ENCODE measurements at places on chromosomes 7 and 10.

GRCh38 chr10:78047314-78047891 is 13.7 kb downstream of the RPS24 start:
- DNase-seq, result peak; percentile 70

DNA sequence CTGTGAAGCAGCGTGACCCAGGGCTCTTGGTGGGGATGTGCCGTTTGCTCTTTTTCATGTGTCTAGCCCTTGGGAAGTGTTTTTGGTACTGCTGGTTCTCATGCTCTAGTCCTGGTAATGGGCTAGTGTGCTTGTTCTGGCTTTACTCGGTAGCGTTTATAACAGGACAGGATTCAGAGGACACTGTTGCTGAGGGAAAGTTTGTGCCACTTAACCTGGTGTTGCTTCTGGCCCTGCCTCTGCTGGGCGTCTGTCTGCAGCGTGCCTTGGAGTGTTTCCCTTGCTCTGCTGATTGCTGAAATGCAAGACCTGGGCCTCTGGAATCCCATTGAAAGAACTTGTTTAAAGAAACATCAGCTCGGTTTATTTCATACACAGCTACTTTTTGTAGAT is 35.0 kb downstream of the INPP5A start:
- no peak for DNase-seq

- DNase-seq, result no peak
These were observed 295.4 kb downstream of the LRMDA start for GRCh38 chr10:75726522-75727483.

- DNase-seq, result no peak
These were observed 1121.7 kb upstream of the CELF2 start for GRCh38 chr10:9895981-9896380.

- DNase-seq, result no peak
These were observed 253.2 kb upstream of the FZD8 start for GRCh38 chr10:35895331-35895730.

GRCh38 chr7:37450035-37450434 is 1.4 kb upstream of the ELMO1 start:
- DNase-seq, result no peak
